ENCODE measurements at places on chromosomes 1 and 21.

- DNase-seq, result no peak
Observed at GRCh38 chr1:3717715-3718601, 34.3 kb upstream of the CCDC27 start.

- DNase-seq, result no peak
Observed at GRCh38 chr1:93631626-93632365, 49.8 kb downstream of the BCAR3 start.

GRCh38 chr1:185317886-185318310 lies 855 bp upstream of the IVNS1ABP start:
- peak; percentile 49 for DNase-seq

DNA sequence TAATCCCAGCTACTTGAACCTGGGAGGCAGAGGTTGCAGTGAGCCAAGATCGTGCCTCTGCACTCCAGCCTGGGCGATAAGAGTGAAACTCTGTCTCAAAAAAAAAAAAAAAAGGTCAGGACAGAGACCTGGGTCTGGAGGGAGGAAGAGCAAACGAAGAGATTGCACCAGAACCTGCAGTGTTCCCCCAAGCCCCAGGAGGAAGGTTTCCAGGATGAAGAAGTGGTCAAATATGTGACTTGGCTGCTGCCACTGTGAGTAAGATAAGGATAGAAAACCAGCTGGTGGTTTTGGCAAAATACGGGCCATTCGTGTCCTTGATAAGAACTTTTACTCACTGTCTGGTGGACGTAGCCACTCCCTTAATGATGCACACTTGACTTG lies 42.2 kb downstream of the CLDN14 start:
- no peak for DNase-seq

DNA sequence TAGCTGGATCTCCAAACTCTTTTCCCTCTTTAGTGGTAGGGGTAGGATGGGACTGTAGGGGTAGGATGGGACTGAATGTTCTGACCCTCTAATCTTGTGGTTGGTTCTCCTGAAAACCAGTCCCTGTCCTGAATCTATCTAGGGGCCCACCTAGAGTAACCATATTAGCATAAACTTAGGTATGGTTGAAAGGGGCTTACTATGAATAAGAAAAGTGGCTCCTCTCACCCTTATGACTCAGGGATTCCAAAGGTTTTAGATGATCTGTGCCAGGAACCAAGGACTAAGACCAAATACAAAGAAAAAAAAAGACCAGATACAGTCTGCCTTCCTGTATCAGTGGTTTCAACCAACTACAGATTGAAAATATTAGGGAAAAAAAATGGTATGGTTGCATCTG lies 28.9 kb downstream of the RNF2 start:
- DNase-seq, result no peak

GRCh38 chr1:19387045-19387467 lies 74.9 kb downstream of the SLC66A1 start:
- no peak for DNase-seq

GRCh38 chr1:233868461-233868860 lies 36.0 kb upstream of the SLC35F3 start:
- DNase-seq, result no peak

DNA sequence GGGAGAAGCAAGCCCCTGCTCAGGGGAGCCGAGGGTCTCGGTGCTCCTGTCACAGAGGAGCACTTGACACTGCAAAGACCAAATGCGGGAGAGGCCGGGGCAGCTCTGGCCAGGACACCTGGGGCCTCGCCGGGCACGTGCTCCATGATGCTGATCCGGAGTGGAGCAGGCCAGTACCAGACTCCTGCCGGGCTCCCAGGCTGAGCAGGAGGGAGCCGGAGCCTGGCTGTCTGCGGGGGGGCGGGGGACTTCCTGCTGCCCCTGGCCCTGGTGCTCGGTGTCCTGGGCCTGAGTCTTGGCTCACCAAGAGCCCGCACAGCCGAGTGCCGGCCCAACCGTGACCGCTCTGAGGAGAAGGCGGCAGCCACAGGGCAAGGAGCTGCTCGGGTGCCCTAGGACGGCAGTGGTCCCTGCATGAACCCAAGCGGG lies 38.5 kb upstream of the TMEM52 start:
- DNase-seq, result no peak

- DNase-seq, result no peak
Observed at GRCh38 chr1:226476648-226477319, 68.9 kb upstream of the PARP1 start.

DNA sequence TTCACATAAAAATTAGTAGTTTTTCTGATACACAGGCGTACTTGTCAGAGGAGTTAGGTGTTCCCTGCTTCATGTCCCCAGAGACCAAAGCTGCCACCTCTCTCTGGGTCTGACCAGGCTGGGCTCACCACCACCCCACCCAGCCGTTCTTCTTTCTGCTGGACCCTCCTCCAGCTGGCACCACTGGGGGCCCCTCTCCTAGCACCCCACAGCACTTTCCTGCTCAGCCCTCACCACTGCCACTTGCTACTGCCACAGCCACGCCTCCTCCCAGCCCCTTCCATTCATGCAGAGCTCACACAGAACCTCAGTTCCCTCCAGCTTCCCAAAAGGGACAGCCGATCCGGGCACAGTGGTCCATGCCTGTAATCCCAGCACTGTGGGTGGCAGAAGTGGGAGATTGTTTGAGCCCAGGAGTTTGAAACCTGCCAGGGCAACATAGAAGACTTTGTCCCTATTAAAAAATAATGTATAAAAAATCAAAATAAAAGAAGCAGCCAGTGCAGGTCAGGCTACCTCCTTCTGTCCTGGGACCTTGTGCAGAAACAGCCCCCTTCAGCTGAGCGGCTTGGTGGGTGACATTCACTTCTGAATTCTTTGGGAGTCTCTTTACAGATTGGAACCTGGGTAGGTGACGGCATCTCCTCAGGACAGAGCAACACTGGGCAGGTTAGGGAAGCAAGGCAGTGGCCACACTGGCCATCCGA lies 208.3 kb downstream of the TOMM20 start:
- no peak for DNase-seq

GRCh38 chr1:17831597-17831996 lies 76.5 kb downstream of the ACTL8 start:
- no peak for DNase-seq

DNA sequence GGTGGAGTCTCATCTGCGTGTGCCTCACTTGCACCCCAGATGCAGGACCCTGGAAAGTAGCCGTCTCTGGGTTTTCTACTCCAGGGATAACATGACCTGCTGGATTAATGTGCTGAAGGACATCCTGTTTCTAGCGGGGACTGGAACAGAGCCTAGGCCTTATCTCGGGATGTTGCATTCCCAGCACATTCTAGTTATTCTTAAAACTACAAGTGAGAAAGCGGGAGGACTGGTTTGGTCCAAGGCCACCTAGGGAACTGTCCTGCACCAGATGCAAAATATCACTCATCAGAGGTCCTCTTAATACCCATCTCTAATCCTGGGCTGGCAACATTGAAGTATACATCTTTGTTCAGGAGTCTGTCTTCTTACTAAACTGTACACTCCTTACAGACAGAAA lies 179.9 kb downstream of the ZC3H11B start:
- no peak for DNase-seq

GRCh38 chr1:4023678-4024077 lies 123.6 kb upstream of the C1orf174 start:
- DNase-seq, result no peak

- DNase-seq, result no peak
Observed at GRCh38 chr1:57789936-57790335, 366.1 kb upstream of the DAB1 start.

DNA sequence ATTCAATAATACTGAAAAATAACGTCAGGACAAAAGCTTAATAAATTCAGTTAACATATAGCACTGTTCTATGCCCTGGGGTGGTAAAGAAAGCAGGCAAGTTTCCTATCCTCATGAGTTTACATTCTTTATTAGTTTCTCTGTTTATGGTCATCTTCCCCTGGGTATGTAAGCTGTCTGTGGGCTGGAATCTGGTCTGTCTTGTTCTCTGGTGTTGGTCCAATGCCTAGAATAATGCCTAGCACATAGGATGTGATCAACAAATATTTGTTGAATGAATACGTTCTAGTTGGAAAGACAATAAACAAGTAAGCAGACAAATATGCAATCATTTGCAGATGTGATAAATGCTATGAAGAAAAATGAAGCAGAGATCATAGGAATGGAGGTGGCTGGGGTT lies 7.2 kb upstream of the IGSF3 start:
- DNase-seq, result no peak

- no peak for DNase-seq
Observed at GRCh38 chr1:29148656-29149491, 25.2 kb upstream of the TMEM200B start.

- DNase-seq, result no peak
Observed at GRCh38 chr1:224089583-224089982, 24.3 kb upstream of the FBXO28 start.
